ENCODE measurements at places on chromosomes 2 and 18.
A peak's percentile ranks its signal among the peaks of the same experiment; 100 is the strongest.

- DNase-seq: no peak
Observed at GRCh38 chr2:181639686-181640085, 17.2 kb downstream of the CERKL start.

DNA sequence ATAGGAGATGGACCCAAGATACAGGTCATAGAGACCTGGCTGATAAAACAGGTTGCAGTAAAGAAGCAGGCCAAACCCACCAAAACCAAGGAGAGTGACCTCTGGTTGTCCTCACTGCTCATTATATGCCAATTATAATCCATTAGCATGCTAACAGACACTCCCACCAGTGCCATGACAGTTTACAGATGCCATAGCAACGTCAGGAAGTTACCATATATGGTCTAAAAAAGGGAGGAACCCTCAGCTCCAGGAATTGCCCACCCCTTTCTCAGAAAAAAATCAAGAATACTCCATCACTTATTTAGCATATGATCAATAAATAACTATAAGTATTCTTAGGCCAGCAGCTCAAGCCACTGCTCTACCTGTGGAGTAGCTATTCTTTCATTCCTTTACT, 574.7 kb upstream of the ID2 start:
- no peak for DNase-seq

DNA sequence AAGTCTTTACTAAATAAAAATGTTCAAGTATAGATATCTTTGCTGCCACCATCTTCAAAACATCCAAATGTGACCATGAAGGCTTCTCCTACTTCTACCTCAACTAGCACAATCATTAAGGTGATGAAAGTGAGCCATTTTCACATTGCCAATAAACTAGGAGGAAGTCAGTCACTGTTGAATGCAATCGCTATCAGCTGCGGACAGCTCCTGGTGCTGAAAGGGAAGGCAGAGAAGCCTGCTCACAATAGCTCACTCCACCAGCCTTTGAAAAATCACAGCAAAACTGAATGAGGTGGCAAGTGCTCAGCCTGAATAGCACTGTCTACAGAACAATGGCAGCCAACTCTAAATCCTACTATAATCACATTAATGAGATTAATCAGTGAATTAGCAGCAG, 2.2 kb downstream of the MYT1L start:
- DNase-seq: no peak

- DNase-seq: no peak
Observed at GRCh38 chr18:38563396-38563980, 997.9 kb upstream of the CELF4 start.

GRCh38 chr2:228048838-228049490, 132.5 kb downstream of the SPHKAP start:
- no peak for DNase-seq

DNA sequence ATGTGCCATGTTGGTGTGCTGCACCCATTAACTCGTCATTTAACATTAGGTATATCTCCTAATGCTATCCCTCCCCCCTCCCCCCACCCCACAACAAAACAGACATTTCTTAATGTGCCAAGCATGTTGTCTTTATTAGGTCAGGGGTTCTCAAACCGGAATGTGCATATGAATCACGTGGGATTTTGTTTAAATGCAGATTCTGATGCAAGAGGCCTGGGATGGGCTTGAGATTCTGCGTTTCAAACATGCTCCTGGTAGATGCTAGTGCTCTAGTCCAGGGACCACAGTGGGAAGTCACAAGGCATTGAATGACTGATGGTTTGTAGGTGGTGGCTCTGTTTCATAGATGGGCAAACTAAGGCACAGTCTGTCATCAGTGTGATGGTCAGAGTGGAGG, 184.7 kb downstream of the SMAD7 start:
- DNase-seq: no peak

DNA sequence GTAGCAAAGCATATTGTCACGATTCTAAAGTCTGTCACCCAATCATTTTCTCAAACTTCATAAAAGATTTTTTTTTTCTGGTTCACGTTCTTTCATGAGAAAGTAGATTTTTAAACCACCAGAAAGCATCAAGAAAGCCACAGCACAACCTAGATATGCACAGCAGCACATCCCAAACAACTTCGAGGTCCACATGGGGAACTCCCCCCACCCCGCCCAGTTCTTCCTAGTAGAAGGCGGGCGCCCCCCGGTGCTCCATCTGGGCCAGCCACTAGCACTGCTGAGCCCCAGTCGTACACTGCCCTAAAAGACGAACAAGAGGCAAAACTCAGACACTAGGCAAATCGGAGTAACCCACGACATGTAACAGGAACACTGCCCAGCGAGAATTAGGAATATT, 15.5 kb downstream of the HDLBP start:
- no peak for DNase-seq

DNA sequence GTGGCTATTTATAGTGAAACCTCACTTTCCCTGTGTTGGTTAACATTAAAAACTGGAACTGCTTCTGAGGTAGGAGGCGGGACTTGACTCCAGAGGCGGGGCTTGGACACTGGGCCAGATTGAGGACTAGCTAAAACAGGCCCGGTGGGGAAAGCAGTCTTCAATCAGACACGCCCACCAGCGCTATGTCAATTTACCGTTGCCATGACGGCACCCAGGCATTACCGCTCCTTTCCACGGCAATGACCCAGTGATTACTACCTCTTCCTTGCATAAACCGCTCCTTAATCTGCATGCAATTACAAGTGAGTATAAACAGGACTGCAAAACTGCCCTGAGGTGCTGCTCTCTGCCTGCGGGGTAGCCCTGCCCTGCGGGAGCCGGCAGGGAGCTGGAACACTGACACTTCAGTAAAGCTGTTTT, 35.3 kb downstream of the LRRFIP1 start:
- peak; percentile 34 for DNase-seq

DNA sequence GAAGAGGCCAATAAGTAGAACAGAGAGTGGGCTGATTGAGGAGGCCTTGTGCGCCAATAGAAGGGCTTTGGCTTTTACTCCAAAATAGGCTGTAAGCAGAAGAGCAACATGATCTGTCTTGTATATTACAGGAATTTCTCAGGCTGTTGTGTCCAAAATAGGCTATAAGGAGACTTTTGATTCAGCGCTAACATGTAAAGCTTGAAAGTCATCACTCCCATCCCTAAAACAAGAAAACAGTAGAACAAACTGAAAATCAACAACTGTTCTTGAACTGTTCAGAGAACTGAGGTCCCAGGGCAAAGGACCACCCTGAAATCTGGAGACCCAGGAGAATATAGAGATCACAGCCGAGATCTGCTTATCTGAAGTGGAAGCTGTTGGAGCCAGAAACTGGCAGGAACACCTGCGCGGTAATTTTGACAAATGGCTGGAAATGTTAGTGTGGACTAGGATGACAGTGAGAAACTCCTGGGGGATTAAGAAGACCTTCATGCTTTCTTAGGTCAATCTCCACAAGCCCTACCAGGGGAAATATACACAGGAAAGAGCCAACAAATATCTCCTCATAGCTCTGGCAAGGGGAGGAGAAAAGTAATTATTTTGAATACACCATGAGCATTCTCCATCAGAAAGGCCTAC, 258.6 kb downstream of the RBM43 start:
- no peak for DNase-seq

GRCh38 chr18:78407466-78407844, 572.2 kb upstream of the SALL3 start:
- no peak for DNase-seq

GRCh38 chr2:134625311-134625710, 93.5 kb downstream of the TMEM163 start:
- DNase-seq: no peak

GRCh38 chr2:174324530-174324929, 10.2 kb upstream of the SP9 start:
- no peak for DNase-seq

DNA sequence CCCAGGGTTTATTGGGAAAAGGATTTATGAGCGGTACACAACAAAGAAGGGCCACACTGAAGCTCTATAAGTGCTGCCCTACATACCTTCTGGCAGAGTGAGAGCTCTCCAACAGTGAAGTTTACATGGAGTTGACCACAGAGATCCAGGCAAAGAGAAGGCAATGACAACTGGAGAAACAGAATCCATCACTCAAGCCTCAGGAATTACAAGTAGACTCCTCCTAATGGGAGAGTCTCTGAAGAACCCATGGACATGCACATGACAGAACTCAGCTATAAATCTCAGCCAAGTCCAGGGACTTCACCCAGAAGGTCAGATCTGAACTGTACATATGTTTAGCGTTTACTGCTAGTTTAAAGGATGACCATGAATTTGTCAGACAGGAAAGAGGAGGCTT, 164.7 kb downstream of the DNAH7 start:
- DNase-seq: no peak

DNA sequence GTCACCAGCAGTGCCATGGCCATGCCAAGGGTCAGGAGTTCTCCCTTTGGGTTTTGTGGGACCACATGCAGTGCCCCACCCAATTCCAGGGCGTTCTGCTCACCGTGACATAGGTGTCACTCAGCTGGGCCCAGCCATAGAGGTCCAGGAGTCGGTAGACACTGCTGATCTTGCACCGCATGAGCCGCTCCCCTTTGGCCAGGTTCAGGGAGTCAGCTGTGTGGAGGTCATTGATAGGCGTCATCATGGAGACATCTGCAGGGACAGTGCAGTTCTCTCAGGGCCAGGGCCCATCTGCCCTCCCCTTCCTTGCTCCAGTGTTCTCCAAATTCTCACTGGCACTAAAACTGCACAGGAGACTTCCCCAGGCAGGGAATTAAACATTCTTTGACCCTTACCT, 71.9 kb downstream of the ADD2 start:
- DNase-seq: no peak

- no peak for DNase-seq
Observed at GRCh38 chr18:59696311-59697235, 650 bp downstream of the CCBE1 start.

- no peak for DNase-seq
Observed at GRCh38 chr2:76808732-76809131, 713.4 kb downstream of the LRRTM4 start.

DNA sequence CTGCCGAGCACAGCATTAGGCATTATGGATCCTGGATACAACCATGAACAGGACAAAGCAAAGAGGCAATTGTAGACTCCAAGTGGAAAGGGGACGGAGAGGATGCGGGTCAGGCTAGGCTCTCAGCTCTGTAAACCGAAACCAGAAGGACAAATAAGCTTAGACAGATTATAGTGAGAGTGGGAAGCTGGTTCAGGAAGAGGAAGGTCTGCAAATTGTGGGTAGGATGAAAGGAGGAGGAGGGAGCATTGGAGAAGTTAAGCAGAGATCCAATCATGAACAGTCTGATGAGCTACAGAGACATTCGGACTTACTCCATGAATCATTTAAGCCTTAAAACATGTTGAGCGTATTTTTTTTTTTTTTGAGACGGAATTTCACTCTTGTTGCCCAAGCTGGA, 3.0 kb downstream of the MSH6 start:
- no peak for DNase-seq

GRCh38 chr2:47566207-47566858, 163.4 kb downstream of the MSH2 start:
- DNase-seq: no peak

DNA sequence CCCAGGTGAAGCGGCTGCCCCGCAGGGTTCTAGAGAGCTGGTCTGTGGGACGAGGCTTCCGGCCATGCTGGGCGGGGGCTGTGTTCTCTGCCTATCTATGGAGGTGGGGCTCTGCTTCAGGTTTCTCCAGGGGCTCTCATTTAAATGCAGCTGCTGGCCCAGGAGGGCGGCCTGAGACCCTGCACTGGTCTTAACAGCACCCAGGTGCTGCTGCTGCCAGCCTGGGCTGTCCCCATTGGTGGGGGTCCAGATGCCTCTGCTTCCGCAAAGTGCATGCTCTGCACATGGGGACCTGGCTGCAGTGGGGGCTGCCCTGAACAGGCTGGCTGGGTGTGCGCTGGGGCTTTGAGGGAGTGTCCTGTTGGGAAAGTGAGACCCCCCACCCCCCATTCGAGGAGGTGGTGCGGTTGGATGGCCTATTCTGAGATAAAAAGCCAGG, 29.7 kb upstream of the ALLC start:
- no peak for DNase-seq

GRCh38 chr18:68991286-68991685, 193.4 kb downstream of the CCDC102B start:
- DNase-seq: no peak

DNA sequence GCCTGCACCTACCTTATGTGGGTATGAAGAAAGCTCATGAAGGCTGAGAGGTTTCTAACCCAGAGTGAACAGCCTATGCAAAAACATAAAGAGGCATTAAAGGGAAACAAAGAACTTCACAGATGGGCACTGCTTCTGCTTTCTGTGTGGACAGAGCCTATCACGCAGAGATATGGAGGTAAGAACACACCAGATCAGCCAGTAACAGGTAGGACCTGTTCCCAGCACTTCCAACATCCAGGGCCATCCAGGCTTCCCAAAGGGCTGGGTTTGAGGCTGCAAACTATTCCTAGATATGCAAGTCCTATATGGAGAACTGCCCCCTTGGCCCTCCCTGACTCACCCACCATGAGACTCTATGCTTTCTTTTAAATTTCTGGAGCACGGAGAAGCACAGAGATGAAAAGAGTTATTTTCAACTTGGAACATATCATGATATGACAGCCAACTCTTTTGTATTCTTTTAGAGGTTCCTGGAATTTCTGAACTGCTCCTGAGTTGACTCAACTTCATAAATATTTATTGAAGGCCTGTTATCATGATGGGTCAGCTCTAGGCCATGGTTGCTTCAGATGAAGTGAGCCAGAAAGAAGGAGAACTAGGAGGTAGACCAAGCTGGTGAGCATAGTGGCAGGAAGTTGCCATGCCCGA, 77.4 kb upstream of the PPP1CB start:
- no peak for DNase-seq

DNA sequence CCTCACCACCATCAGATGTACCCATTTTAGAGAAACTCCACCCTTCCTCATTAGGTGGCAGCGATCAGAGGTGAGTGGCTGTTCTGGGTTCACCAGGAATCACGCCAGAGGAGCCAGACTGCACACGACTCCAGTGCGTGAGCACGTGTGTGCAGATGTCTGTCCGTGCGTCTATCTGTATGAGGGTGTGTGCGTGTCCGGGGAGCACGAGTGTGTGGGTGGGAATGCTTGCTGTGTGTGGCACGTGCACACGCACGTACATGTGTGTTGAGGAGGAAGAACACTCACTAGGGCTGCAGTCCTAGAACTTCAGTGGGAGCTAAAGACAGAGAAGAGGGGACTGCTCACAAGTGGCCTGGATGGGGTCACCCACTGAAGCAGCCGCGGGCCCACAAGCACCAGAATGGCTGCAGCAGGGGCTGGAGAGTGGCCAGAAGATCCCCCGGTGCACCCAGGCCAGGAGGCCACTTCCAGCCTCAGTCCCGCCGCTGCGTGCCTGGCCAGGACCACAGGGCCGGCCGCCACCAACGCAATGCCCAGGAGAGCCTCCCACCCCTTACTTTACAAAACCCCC, 13.9 kb downstream of the HDAC4 start:
- DNase-seq: no peak

GRCh38 chr18:75131381-75132000, 77.4 kb downstream of the PTGR3 start:
- DNase-seq: no peak

- DNase-seq: no peak
Observed at GRCh38 chr18:41818381-41819355, 136.4 kb upstream of the PIK3C3 start.

GRCh38 chr2:184119989-184120800, 478.1 kb upstream of the ZNF804A start:
- no peak for DNase-seq

Data from stimulated activated naive CD4-positive, alpha-beta T cell treated with Interleukin-2 at 50 U/mL for 16 hours (primary cell).